CD4-positive, alpha-beta T cell treated with Interleukin-21 for 1 hour (primary cell): ENCODE measurements at places on chromosomes 12 and 14.

- DNase-seq, result peak; percentile 80
These were observed 2.7 kb upstream of the TRAF3 start for GRCh38 chr14:102774391-102775153.

DNA sequence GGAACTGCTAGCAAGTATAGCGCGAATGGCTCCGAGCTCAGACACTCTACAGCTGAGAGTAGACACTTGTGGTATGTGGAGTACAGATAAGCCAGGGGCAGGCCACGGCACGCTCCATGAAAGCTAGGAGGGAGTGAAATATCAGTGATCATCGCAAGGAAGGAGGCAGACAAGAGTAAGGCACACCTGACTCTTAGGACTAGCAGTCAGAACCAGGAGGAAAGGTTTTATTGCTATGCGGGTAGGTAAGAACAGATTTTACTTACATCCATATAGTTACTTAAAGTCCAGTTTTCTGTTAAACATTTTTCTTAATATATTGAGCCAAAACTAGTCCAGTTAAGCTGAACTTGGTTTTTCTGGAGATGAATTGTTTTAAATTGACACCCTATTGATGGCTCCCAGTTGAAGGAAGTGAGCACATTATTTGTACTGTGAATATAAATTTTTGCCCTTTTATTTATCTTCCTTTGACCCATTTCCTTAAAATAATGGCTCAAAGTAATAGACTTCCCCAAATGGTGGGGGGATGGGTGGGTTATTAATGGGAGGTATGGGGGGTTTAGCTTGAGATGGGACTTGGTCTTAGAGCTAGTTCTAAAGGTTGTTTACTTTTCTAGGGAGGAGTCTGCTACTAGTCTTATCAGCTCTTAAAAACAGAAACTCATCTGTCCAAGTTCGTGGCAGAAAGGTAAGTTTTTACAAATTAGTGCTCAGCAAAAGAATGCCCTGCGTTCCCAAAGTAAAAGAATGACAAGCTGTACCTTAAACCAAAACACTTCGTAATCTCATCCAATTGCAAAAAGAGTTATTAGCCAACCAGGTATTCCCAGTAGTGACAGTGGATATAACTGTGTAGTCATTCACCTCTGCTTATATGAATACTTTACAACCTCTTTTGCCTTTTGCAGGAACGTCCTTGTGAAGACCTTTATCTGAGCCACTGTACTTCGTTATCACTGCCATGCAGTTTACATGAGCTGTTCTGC, 5.8 kb downstream of the HNRNPA1 start:
- DNase-seq, result no peak

- no peak for DNase-seq
These were observed 3.0 kb downstream of the SMCO3 start for GRCh38 chr12:14810953-14811483.

GRCh38 chr12:98178126-98178525, 337.3 kb upstream of the TMPO start:
- DNase-seq, result no peak

DNA sequence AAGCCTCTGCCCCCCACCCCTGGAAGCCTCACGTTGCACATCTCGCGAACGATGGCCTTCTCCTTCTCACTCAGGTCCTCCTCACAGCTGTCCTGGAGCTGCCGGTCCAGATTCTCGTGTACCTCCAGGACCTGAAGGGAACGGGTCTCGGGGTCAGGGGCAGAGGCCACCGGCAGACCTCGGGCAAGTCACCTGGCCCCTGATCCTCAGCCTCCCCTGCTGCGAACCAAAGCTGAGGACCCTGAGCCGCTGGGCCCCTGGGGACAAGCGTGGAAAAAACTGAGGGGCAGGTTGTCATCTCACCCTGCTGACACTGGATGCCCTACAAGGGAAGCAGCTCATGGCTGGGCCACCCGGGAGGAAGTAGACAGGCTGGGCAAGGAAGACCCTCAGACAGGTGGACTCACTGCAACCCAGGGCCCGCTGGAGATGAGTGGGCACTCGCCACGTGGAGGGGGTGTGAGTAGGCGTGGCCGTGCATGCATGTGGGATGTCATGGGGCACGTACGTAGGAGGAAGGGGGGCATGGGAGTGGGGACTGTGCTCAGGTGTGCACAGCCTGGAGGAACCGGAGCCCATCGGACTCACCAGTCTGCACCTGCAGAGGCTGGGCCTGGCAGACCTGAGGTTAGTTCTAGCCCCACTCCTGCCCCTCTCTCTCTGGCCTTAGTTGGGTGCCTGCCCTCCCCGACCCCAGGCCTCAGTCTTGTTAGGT, 35.1 kb downstream of the CCNK start:
- no peak for DNase-seq

- no peak for DNase-seq
These were observed 129.4 kb downstream of the KICS2 start for GRCh38 chr12:64092507-64093196.

GRCh38 chr12:121792607-121793439, 665 bp downstream of the RHOF start:
- peak; percentile 70 for DNase-seq

DNA sequence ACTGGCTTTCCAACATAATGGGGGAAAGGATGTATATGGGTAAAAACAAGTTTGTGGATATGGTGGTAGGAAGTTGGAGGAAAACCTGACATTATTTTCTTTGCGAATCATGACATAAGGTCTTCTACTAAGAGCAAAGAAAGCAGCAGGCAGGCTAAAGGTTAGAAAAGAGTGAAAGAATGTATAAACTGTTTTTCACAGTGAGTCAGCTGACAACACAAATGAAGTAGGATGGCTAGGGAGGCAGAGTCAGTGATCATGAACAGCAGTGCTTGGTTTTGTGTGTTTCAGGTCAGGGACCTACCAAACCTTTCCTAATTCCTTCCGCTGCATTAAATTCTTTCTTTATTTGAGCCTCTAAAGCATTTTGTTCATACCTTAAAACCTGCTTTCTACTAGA, 46.3 kb upstream of the CATSPERB start:
- no peak for DNase-seq

DNA sequence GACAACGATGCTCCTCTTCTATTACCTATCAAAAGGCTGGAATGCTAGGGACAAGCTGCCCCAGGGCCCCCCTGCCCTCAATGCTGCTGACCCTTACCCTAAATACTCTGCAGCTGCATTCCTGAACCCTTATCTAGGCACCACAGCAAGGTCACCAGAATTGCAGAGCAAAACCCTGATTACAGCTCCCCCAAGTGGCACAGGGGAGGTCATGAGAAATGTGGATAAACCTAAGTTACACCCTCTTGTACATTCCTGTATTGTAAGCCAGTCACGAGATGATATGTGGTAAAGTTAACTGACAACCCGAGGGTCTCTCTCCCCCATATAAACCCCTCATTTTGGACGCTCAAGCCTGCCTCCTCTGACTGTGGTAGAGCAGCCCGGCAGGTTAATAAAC, 411.8 kb upstream of the STXBP6 start:
- DNase-seq, result no peak

DNA sequence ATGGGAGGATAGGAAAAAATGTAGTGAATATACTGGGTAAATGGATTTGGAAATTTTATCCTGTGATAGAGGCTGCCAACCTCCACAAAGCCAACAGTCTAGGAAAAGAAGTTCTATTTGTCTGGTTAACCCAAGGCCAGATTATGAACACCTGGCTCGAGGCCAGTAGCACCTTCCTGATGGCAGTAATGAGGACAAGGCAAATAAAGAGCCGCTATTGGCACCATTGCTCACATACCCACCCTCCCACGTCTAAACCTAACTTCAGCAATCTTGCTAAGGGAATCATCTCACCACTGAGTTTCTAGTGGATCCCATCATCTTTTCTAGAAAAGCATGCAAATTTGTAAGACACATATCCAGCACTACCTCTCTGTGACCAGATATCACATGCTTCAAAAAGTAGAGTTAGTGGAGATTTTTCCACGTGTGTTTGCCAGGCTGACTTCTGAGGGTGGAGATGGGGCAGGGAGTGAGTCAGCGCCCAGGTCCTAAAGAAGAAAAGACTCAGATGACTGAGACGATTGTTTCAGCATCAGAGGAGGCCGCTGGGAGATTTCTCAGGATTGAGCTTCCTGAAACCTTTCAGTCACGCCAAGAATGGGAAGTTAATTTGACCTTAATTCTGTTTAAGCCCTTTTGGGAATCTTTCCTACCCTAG, 362.9 kb downstream of the EMP1 start:
- DNase-seq, result no peak

- DNase-seq, result no peak
These were observed 172.4 kb downstream of the EMP1 start for GRCh38 chr12:13368971-13369370.

- no peak for DNase-seq
These were observed 9.7 kb downstream of the MLH3 start for GRCh38 chr14:75041613-75042012.

GRCh38 chr14:75126121-75126544, 715 bp downstream of the NEK9 start:
- DNase-seq, result peak; percentile 73

GRCh38 chr12:121570467-121571283, 10.1 kb downstream of the KDM2B start:
- no peak for DNase-seq

DNA sequence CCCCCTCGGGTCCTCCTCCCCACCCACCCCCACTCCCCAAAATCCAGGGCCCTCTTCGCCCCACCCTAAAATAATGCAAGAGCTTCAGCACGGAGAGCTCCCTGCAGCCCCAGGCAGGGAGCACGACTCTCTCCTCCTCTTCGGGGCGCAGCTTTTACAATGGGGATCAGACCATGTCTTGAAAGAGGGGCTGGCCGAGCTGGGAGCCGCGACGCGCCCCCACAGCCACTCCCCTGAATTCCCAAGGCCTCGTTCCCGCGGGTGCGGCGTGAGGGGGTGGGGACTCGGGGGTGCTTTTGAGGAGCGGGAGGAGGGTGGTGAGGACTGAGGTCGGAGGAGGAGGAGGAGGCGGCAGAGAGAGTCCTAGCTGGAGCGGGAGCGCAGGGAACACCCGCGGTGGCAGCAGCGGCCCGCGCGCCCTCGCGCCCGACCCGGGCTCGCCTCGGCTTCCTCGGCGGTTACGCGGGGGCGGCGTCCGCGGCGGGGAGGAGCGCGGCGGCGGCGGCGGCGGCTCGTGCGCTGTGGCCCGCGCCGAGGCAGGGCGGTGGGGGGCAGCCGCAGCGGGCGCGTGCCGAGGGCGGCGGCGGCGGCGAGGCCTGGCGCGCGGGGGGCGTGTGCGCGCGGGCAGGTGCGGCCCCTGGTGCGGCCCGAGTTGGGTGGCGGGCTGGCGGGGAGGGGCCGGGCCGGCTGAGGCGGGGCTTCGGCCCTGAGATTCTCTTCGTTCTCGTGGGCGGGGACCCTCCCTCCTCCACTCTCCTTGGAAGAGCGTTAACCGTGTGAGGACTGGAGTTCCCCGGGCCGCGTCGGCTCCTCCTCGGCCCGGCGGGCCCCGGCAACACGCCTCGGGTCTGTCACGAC, at the start of gene ANKS1B:
ANKS1B (minus strand) TSS at position 666 of the 858 bp plus-strand sequence. CDS start 699 bp downstream, outside the sequence.
- DNase-seq, result no peak

GRCh38 chr12:25793196-25793595, 165.3 kb upstream of the RASSF8 start:
- no peak for DNase-seq

DNA sequence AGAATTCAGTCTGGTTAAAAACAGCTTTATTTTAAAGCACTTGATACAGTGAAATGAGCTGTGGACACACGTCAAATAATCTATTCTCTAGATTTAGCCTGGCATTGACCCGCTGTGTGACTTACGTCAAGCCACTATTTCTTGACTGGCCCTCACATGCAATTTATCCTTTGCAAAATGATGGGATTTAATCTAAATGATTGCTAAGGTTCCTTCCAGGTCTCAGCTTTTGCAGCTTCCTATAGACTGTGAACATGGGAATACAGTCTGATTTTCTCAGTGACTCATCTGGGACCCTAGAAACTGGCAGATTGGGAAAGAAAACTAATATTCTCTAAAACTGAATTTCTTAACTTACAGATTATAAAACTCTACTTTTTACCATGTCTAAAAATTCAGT, 409.1 kb downstream of the RAD51B start:
- DNase-seq, result no peak

GRCh38 chr12:109580684-109581333, 7.2 kb downstream of the MVK start:
- DNase-seq, result no peak

DNA sequence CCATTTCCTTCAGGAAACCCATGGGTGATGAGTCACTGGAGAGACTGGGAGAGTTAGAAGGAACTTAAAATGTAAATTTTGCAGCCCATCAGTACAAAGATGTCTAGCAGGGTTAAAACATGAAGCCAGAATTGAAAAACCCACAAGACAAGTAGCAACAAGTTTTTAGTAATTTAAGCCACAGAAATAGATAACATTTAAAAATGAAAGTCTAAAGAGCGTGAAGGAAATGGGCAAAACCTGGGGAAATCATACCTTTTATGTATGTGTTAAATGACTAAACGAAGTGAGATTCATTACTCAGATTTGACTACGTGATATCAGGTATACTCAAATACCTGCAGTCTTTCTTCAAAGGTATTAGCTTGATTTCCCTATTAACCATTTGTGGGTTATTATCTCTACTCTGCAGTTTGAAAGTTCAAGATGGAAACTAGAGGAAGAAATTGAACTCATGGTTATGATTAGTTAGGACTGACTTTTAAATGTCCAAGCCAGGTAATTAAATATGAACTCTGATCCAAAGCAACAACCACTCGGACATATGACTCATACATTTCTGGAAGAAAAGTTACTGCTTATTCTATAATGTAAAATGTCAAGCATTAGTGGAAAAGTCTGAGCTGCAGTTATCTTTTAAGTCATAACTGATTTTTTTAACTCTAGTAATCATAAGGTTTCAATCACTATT, 84.1 kb downstream of the ITPR2 start:
- DNase-seq, result no peak

DNA sequence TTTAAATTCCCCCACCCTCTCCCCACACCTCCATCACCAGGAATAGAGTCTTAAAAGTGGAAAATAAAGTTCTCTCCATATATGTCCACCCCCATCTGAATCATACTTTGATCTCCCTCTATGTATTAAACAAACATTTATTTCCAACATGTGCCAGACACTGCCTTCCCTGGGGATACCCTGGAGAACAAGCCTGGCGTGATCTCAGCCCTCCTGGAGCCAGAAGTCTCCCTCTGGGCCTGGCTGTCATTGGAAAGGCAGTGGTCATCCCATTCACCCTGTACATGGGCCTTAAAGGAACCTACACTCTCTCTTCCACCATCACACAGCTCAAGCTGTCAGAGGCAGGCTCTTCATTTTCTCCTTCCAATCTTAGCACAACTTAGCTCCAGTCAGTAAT, 143.6 kb downstream of the EMP1 start:
- no peak for DNase-seq

- no peak for DNase-seq
These were observed 1.8 kb downstream of the VSX2 start for GRCh38 chr14:74240794-74241651.
